ENCODE measurements at places on chromosomes 3 and 15.

DNA sequence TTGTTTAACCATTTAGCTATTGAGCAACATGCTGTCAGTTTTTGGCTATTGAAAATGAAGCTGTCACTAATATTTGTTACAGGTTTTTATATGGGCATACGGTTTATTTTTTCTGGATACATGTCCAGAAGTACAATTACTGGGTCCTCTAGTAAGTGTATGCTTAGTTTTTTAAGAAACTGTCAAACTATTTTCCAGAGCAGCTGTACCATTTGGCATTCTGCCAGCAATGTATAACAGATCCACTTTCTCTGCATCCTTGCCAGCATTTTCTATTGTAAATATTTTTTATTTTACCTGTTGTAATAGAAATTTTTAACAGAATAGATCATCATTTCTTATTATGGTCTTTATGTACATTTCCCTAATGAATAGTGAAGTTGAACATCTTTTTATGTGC lies 658.8 kb downstream of the EDEM1 start:
- DNase-seq, result no peak

DNA sequence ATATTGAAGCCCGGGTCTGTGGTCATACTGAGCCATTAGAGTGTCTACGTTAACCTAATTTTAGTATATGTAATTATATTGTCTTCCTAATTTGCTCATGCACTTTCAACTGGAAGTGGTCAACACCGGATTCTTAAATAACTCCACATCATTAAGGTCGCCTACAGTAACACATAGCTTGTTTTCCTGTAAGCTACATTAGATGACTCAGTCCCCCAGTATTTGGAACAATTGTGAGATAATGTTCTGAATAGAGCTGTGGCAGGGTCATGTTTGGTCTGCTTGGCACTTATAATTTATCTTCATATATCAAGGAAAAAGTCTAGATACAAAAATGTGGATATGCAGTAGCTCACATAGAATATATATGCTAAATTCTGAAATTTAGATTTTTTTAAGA lies 486.2 kb downstream of the IGSF11 start:
- no peak for DNase-seq

- no peak for DNase-seq
Observed at GRCh38 chr3:64798316-64798715, 110.5 kb upstream of the ADAMTS9 start.

- DNase-seq, result no peak
Observed at GRCh38 chr15:37339856-37340255, 239.5 kb upstream of the MEIS2 start.

GRCh38 chr3:43004282-43004681 lies 25.2 kb downstream of the GASK1A start:
- DNase-seq, result no peak

- DNase-seq, result no peak
Observed at GRCh38 chr3:127097481-127097880, 95.5 kb upstream of the PRR23E start.

DNA sequence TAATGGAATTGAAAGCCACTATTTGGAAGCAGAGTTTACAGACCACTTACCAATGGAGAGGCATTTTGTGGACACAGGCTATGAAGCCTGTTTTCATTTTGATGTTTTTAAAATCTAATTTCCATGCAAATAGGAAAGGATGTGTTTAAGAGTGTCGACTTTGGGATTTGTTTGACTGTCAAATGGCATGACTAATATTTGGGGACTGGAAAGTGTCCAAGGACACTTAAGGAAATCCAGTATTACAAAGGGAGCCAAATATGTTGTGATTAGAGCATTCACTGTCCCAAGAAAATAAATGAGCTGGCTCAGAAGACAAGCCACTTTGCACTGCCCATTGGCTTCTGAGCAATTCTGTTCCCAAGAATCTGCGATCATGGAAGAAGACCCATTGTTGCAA lies 34.0 kb upstream of the SLC6A11 start:
- no peak for DNase-seq

- no peak for DNase-seq
Observed at GRCh38 chr3:64021922-64022321, 1.4 kb downstream of the PSMD6 start.
